ENCODE measurements at places on chromosomes 2 and 18.

- DNase-seq: no peak
These were observed 447.1 kb upstream of the CNTNAP5 start for GRCh38 chr2:123578016-123578415.

GRCh38 chr2:68404164-68404563 is 39.1 kb downstream of the PLEK start:
- no peak for DNase-seq

- no peak for DNase-seq
These were observed 1.1 kb upstream of the MOB4 start for GRCh38 chr2:197514754-197515153.

GRCh38 chr18:77557046-77557587 is 307.5 kb downstream of the GALR1 start:
- no peak for DNase-seq

GRCh38 chr2:66228128-66228547 is 206.8 kb upstream of the MEIS1 start:
- no peak for DNase-seq

GRCh38 chr18:44509048-44509447 is 171.6 kb upstream of the SETBP1 start:
- DNase-seq: no peak

DNA sequence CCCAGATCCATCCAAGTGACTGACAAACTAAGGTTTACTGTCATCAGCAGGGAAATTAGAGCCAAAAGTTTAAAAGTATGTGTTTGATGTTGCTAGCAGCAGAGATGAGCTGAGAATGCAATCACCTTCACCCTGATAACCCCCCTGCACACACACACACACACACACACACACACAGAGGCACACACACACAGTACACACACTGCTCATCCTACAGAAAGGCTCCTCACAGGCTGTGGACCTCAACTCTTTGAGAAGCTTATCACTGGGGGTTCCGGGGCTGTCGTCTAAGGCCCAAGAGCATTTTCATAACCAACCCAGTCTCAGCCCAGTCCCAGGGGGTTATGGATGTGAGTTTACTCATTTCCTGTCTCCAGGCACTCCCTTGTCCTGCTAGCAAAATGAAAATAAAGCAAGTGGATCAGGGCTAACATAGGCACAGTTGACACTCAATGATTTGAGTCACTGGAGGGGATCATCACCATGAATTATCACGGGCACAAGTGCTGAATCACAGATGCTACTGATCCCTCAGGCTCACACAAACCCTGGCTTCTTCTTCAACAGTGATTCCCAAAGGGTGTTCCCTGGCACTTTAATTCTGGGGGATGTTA is 76.6 kb downstream of the ALK start:
- DNase-seq: no peak

DNA sequence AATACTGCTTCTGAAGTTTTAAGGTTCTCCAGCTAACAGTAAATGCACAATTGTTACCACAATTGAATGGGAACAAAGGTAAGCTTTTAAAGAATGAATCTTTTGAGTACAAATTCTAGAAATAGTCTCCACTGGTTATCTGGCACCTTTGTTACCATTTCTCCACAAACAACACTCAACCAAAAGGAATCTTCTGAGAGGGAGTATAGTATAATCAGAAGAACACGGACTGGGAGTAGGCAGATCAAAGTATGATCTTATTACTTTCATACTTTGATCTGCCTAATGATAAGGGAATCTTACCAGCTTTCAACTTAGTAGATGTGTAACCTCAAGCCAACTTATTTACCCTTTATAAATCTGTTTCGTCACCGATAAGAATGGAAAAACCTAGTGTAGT is 1.4 kb downstream of the CEP76 start:
- no peak for DNase-seq

DNA sequence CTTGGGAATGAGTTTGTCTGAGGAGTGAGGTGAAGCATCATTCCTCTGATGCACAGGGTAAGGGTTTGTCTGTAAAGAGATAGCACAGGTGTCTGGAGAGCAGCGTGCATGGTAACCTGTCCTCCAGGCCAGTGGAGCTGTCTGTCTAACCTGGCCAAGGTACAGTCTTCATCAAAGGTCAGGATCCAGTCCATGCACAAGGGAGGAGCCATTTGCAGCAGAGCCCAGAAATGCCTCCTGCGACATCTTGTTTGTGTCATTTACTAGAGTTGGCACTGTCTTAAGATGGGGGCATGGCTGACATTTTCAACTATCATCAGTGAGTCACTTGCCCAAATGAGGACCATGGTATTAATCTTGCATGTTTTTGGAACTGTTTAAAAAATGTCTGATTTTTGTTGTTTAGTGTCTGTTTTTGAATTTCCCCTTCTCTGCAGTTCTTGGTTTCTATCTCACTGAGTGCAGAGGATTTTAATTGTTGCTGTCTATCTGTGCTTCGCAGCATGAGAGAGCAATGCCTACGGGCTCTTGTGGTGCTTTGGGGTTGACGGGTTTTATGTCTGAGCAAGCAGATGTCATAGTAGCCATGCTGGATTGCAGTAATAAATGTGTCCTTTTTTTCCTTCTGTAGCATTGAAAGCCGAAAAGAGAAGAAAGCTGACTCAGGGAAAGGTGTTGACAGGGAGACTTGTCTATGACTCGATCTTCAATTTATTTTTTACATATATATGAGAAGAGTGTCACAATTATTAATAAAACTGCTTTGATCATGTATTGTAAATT is 91.3 kb downstream of the DPP4 start:
- no peak for DNase-seq

DNA sequence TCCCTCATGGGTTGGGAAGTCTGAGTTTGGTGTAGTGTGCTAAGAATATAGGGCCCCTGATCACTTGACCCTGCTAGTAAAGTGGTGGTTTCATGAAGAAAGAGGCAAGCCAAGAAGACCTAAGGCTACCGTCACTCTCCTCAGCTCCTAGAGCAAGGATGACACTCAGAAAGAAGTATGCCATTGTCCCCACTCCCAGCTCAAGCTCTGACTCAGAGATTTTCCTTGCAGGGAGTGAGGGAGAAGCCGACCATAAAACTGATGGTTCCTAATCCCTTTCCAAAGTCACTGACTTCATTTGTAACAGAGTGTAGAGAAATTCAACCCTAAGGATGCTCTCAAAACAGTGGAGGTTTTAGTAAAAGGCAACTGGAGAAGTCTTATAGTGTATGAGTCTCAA is 80.9 kb downstream of the ICA1L start:
- no peak for DNase-seq

Data from H7 (cell line).